ENCODE measurements at places on chromosomes 12 and 14. TPM values are rescaled to one million over a fixed set of nuclear protein-coding genes. Genes with fewer than 3 reads are reported as not detected.

The MMP19 gene
- 10.7 TPM for polyA plus RNA-seq

DNA sequence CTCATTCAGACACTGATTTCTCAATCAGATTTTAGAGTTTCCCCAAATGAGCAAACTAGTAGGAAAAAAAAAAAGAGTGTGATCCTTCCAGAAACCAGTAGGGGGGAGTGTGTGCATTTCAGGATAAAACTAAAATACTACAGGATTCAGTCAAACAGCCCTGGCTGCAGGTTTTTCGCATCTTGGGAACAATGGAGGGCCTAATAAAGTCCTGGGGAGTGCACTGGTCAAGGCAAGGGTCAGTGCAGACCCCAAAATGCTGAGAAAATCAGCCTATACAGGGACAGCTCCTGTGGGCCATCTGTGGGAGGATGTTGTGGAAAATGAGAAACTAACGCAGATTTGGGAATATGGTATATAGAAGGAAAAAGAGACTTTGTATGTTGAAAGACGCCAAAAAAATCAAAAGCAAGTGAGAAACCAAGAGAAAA lies 22.2 kb upstream of the ABCD4 start:
- DNase-seq: no peak

- DNase-seq: no peak
These were observed 1.1 kb upstream of the UBC start for GRCh38 chr12:124915239-124916236.

DNA sequence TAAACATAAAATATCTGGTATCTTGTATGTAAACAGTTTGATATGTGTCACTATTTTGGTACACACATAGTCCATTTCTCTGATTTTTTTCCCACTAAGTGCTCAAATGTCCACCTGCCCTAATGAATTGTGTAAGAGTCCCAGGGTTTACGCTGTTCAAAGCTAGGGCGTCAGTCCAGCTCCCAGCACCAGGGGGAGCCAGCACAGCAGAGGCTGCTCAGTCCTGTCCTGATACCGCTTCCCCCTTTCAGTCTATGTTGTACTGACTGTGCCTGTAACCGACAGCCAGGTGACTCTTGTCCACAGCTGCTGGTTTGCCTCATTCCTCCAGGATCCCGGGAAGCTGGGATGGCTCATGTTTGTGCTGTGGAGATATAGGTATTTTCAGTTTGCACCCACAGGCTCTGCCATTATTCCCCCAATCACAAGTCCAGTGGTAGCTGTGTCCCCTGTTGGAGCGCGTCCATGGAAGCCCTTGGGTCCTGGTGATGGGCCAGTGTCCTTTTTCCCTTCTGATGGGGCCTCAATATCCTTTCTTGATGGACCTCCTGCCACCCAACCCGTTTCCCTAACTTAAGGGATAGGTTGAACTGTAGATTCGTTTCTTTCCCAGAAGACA lies 242.0 kb downstream of the NEDD1 start:
- peak; percentile 37 for DNase-seq

DNA sequence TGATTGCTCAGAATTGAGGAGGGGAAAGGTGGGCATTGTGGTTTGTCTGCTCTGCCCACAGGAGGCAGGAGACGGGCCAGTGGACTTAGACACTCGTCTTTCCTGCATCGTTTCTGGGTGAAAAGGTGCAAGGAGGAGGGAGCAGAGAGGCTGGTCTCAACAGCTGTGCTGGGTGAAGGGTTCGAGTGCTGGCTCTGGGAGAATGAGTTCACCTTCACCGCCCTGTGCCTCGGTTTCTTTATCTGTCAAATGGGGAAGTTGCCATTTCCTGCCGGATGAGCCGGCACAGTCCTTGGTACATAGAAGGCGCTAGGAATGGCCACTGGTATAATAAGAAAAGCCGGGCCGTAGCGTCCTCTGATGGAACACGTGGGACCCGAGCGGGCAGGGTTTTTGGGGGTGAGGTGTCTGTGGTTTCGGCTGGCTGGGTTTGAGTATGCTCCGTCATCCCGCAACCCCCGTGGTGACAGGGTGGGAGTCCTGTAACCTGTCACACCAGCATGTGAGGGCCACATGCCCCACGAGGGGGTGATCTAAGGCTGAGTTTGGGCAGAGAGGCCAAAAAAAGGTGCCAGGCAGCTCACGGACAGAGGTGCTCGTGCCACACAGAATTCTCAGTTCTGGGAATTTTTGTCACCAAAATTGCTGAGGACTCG lies 7.3 kb downstream of the BCL7A start:
- no peak for DNase-seq

GRCh38 chr12:79635676-79636075 lies 55.1 kb downstream of the PAWR start:
- DNase-seq: no peak

DNA sequence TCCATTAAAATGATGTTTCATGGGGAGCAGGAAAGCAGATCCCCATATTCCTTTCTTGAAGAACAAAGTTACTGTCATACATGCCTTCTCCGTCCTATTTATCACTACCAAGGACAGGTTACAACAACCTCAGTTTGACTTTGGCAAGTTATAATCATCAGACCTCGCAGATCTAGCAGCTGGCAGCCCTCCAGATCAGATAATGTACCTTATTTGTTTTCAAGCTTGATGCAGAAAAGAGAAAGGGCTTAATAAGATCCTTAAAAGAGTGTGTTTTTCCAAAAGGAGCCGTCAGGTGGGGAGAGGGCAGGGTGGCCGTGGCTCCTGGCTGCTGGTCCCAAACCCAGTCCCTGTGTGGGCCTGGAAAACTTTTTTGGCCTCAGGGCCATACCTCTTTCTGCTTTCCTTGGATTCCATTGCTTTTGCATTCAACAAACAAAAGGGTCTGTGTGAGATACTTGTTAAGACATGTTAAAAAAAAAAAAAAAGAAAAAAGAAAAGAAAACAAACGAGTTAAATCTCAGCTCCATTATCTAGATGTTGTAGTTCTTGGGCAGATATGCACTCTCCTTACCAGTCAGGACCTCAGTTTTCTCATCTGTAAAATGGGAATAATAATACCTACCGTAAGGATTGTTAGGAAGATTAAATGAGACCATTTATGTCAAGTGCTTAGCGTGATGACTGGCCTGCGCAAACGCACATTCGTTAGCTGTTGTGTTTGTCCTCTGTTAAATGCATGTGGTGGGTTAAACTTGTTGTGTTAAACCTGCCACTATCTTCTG lies 64.6 kb downstream of the B4GALNT3 start:
- no peak for DNase-seq

GRCh38 chr12:89750389-89751351 lies 42.0 kb upstream of the ATP2B1 start:
- DNase-seq: no peak

- no peak for DNase-seq
These were observed 31.2 kb upstream of the SIX1 start for GRCh38 chr14:60680511-60680910.

GRCh38 chr12:54261815-54262402 lies 18.0 kb downstream of the CBX5 start:
- no peak for DNase-seq

DNA sequence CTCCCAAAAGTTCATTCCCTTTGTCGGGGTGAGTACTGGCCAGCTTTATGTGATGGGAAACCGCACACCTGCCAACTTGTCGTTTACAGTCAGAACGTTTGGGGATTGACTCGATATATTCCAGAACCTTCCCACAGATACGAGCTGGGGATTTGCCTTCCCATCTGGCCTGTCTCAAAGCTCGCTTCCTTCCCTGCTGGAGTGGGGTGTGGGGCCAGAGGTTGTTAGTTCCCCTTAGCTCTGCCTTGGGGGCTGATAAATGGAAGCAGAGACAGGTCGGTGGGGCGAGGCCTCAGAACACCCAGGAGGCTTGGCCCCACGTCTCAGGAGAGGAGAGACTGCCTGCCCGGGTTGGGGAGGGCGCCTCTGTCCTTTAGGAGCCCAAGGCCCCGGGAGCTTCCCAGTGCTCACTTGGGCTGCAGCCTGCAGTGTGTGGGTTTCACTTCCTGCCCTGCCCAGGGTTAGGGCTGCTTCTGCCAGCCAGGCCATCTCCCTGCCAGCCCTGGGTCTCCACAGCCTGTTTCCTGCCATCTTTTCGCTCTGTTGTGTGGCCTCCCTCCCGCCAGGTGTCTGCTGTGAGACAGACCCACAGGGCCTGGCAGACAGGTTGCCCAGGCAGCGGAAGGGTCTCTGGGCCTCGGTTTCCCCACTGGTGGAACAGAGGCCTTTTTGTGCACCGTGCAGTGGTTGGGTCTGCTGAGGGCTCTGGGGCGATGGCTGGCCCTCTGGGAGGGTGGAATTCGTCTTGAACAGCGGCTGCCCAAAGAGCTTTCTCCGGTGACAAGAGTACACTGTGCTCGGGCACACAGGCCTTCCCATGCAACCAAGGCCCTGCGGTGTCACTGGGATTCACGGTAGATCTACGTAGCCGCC lies 8.1 kb upstream of the TEX22 start:
- DNase-seq: no peak

Measured in right lung (tissue), 10 donors.